Stimulated activated CD8-positive, alpha-beta memory T cell treated with anti-CD3 and anti-CD28 coated beads, Interleukin-12 subunit alpha, Interleukin-12 subunit beta, amount 100 ng/mL, for 4 hours (primary cell): ENCODE measurements at places on chromosomes 6 and 20.

GRCh38 chr6:12356983-12357972, 67.1 kb downstream of the EDN1 start:
- no peak for DNase-seq

- no peak for DNase-seq
These were observed 59.9 kb downstream of the MACROD2 start for GRCh38 chr20:14055127-14055742.

DNA sequence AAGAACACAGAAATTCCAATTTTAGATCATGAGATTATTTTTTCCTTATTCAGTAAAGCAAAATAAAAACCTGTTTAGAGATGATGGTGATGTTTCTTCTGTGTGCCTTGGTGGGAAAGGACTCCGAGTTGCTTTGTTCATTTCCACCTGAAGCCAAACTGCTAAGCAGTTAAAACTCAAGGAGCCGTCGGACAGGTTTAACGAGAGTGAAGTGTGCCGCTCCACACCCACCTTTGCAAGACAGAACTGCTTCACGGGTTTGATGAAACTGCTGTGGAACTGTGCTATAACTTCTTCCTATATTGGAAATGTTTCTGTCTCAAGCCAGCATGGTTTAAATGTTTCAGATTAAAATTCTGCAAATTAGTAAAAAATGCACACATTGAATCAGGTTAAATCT, 9.2 kb upstream of the DSP start:
- no peak for DNase-seq

DNA sequence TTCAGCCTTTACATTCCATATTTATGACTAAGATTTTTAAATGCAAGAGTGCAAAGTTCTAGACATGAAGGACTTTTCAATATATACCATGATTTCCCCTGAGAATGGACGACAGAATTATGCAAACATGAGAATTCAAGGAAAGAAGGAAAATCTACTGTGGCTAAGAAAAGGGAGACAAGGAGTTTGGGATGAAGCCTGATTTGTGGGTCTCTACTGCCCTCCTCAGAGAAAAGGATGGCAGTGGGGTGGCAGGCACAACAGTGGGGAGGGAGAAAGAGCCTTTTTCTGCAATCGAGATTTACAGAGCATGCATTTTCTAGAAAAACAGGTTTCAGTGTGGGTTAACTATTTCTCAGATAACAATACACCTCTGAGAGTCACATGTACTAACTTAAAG, 466.9 kb upstream of the NRSN1 start:
- DNase-seq, result no peak

- no peak for DNase-seq
These were observed 399.8 kb upstream of the MAN1A1 start for GRCh38 chr6:119749335-119749734.

DNA sequence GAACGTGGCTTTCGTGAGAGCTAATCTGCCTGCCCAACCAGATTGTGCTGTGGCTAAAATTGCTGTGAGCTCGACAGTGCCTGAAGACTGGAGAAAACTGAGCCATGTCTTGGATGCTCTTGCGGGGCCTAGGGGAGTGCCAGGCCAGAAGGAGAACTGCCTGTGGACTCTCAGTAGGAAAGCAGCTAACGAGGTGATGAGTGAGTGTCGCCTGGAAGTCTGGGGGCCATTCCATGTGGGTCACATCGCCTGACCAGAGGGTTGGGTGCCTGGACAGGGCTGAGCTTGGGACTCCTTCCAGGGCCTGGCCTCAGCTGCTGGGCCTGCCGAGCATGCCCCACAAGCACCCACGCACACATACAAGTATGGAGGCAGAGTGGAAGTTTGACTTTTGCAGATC, 166.5 kb downstream of the VEGFA start:
- no peak for DNase-seq

DNA sequence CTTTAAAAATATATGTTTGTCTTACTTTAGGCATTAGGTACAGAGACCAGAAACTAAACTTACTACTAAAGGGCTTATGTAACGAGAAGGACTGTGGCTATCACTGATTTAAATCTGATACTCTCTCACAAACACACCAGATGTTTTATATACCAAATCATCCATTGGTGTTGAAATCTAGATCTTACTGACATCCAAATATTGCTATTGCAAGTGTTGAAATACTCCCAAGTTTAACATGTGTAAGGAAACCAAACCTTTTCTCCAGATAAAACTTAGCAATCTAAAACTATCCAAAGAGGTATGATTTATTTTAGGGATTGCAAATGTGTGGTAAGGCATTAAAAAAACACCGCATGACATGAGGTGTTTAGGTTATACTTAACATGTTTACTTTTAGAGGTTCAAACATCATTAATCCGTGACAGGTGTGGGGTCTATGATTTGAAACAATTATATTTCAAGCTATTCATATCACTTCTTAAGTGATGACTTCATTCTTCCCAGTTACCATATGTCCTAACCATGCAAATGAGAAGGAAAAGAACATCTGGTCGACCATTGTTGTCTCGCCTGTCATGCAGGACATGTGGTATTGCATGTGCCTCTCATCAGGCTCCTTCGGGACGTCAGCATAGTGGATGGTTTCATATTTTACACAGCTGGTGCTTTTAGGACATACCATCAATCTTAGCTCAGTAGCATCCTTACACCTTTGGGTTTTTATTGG, 168.3 kb upstream of the SPACA1 start:
- no peak for DNase-seq

- DNase-seq, result no peak
These were observed 76.8 kb downstream of the NCOA7 start for GRCh38 chr6:125867483-125867942.

DNA sequence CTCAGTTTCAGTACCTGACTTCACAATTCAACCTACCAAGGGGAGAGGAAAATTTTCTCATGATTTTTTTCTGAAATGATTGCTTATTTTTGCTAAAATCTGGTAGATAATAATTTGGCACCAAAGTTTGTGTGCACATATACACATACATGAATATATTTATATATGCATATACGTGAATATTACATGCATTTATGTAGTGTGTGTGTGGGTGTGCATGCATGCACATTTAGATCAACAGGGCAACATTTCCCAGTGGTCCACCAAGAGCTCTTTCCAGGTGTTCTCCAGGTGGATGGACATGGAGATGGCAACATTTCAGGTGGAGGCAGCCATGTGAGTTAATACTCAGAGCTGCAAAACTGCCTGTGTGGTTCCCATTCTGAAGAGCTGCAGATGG, 320.9 kb downstream of the SAMD5 start:
- DNase-seq, result no peak

DNA sequence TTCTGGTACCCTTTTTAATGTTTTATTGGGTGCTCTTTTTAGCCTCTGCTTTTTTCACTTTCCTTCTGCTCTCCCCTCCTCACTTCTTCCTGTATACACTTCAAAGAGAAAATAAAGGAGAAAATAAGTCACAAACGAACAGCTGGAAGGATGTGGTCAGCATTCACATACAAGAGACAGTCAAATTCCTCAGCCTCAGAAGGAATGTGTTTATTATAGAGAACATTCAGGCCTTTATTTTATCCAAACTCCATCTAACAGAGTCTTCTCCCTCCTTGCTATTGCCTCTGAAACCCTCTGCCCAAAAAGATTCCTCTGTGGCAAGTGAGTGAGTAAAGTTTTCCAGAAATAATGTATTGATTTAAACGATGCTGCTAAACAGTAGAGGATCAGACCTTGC, 490.4 kb downstream of the FRK start:
- DNase-seq, result no peak

GRCh38 chr20:49675368-49676151, 38.1 kb downstream of the B4GALT5 start:
- DNase-seq, result no peak

DNA sequence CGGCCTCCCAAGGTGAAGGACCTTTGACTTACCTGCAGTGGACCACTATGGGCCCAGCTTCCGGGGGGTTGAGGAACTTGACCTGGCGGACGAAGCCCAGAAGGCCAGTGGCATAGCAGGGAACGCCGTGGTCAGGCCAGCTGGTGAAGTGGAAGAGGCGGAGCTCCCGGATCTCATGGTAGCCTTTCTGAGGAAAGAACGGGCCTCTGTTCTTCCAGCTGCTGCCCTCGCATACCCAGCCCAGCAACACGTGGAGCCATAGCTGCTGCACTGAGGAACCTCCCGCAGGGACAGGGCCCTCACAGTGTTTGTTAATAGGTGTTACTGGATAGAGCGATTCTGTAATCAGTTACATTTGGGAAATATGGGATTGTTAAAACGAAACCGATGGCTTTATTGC, 492.1 kb upstream of the CHD6 start:
- DNase-seq, result no peak

DNA sequence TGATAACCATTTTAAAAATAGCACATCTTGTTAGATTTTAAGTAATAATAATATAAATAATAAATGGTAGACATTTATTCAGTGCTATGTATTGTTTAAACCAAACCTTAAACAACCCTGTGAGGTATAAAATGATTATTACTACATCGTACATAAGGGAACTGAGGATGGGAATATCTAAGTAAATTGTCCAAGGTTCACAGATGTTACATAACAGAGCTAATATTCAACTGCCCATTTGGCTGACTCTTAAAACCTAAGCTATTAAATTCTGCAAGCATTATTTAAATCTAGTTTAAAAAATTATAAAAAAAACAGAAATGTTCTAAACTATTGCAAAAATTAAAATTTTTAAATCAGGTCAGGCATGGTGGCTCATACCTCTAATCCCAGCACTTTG, 175.1 kb downstream of the COL19A1 start:
- DNase-seq, result no peak

DNA sequence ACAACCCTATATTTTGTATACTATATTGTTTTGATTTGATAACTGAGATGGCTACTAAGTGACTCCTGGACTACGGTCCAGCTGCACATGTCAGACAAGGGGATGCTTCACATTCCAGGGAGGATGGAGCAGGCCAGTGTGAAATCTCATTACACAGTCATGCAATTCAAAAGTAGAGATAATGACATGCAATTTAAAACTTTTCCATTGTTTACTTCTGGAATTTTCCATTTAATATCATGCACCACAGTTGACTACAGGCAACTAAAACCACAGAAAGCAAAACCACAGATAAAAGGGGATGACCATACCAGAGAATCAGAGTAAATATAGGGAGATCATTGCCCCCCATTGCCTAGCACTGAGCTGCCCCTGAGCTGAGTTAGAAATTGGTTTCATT, 366.4 kb downstream of the BTBD9 start:
- DNase-seq, result no peak

- no peak for DNase-seq
These were observed 11.2 kb upstream of the GPSM3 start for GRCh38 chr6:32203426-32204267.

GRCh38 chr20:6595704-6596103, 171.8 kb upstream of the BMP2 start:
- DNase-seq, result no peak

DNA sequence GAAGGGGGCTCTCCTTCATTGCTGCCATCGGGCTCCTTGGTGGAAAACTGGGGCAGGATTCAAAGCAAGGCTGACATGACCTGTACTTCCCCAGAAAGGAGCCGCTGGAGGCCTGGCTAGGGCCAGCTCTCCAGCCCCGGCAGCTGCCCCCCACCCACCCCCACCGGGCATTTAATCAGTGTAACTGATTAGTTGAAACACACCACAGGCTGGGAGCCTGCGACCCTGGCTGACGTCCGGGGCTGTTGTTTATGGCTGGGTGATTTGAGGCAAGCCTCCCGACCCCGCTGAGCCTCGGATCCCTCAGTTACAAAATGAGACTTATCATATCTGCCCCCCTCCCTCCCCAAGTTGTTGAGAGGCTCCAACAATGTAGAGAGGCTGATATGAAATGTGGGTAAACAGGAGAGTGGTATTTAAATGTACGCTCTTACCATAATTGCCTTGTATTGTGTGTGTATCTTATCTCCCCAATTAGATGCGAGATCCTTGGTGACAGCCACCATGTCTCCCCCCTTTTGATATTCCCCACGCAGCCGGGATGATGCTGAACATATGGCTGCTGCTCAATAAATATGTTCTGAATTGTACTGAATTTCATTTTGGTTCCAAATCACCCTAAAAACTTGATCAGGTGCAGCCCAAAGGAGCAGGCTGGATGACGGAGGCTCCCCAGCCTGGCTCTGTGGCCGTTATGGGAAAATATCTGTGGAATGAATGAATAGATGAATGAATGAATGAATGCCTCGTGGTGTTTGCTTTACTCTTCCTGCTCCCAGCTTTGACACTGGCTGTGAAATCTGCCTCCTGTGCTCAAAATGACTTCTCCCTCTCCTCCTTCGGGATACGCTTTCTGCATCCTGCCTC, 31.8 kb upstream of the APCDD1L start:
- no peak for DNase-seq

DNA sequence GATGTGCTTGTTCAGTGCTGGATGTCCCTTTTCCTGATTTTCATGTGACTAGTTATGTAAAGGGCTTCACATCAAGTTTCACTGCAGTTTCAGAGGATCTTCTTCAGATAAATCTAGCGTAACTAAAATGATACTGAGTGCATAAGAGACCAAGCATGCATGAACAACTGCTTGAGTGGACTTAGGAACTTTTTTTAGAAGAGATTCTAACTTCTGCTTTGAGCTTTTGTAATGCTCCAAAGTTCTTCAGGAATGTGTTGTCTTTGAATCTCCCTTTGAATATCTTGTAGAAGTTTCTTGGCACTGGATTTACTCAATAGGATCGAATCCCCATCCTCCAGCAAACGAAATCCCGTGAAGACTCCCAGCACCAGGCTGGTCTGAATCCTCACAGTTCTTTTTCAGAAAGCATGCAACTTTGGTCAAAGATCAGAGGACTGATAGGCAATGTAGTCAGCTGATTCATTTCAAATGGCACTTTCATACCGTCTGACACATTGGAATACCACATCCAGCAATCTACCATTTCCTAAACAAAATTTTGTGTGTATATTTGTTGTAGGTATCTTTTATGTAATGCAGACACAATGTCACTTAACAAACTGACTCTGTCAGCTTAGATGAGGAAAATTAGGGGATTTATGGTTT, 33.2 kb downstream of the ENPP1 start:
- DNase-seq, result no peak

GRCh38 chr6:168874637-168875036, 379.0 kb downstream of the THBS2 start:
- no peak for DNase-seq

- DNase-seq, result no peak
These were observed at the start of gene FOXC1 for GRCh38 chr6:1609648-1610496. TSS of gene FOXC1 (plus strand) at chr6:1609915. CDS start at chr6:1610446, 531 bp downstream.

DNA sequence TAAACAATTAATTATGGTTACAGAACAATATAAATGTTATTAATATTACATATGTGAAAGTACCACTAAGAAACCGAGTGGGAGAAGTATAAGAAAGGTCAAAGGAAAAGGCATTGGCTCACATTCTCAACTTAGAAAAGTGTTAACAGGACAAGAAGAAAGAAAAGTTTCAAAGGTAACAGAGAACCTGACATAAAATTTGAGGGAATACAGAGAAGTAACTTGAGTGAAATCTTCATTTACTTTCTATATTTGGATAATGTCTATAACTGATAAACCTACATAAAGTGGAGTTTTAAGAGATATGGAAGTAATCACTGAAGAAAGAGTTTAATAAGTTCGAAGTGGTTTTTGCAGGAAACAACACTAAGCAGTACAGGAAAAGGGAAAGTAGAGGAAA, 30.1 kb downstream of the REPS1 start:
- DNase-seq, result no peak

GRCh38 chr6:116452531-116452930, 8.6 kb upstream of the CALHM6 start:
- no peak for DNase-seq

- DNase-seq, result no peak
These were observed 11.5 kb upstream of the SCP2D1 start for GRCh38 chr20:18802012-18802634.
